ENCODE measurements at places on chromosomes 7 and 10. TPM values are rescaled to one million over a fixed set of nuclear protein-coding genes. Genes with fewer than 3 reads are reported as not detected.

The SDK1 gene
- 2.0 TPM for total RNA-seq

The C10orf62 gene
- total RNA-seq = not detected

The PANK1 gene
- 2.0 TPM for total RNA-seq

The OR13A1 gene
- not detected for total RNA-seq

The IDI2 gene
- total RNA-seq = not detected

The CALML5 gene
- not detected for total RNA-seq

The GNGT1 gene
- total RNA-seq = not detected

The TCAF2 gene
- total RNA-seq = 0.89 TPM

The TMEM106B gene
- 127 TPM for total RNA-seq

The SAMD9L gene
- total RNA-seq = 14.5 TPM

The CDH23 gene
- total RNA-seq = not detected

The PNLIPRP2 gene
- total RNA-seq = not detected

The BICC1 gene
- 13.5 TPM for total RNA-seq

The CNTNAP2 gene
- total RNA-seq = 0.58 TPM

The NOC3L gene
- total RNA-seq = 23.0 TPM

The FAM20C gene
- total RNA-seq = 71.2 TPM

The EEPD1 gene
- 1.2 TPM for total RNA-seq

The PCGF6 gene
- 10.5 TPM for total RNA-seq

The ACSL5 gene
- 1.4 TPM for total RNA-seq

The SRRM3 gene
- total RNA-seq = 4.6 TPM

The VPS37D gene
- 3.7 TPM for total RNA-seq

The POLR2J gene
- 14.4 TPM for total RNA-seq

The ASAH2 gene
- total RNA-seq = 0.71 TPM

The GRM8 gene
- not detected for total RNA-seq

The LEP gene
- not detected for total RNA-seq

The DNAJB6 gene
- 104 TPM for total RNA-seq

The LLCFC1 gene
- not detected for total RNA-seq

The DYDC2 gene
- not detected for total RNA-seq

The OPN1SW gene
- not detected for total RNA-seq

The UPK3B gene
- total RNA-seq = not detected

The PPP1R17 gene
- not detected for total RNA-seq

The ANTXRL gene
- total RNA-seq = not detected

The ADCYAP1R1 gene
- not detected for total RNA-seq

The GCK gene
- total RNA-seq = 2.7 TPM

The ZNF277 gene
- total RNA-seq = 25.5 TPM

The PON3 gene
- not detected for total RNA-seq

The RBP3 gene
- total RNA-seq = under 0.01 TPM

The TET1 gene
- 2.8 TPM for total RNA-seq

The UNCX gene
- total RNA-seq = not detected

The PHYHIPL gene
- total RNA-seq = 2.3 TPM

The GIMAP6 gene
- total RNA-seq = not detected

The TFPI2 gene
- total RNA-seq = 763 TPM

The OR2A5 gene
- total RNA-seq = not detected

The KCND2 gene
- total RNA-seq = 1.4 TPM

The CTAGE4 gene
- 0.71 TPM for total RNA-seq

The PRR15 gene
- 11.0 TPM for total RNA-seq

The FFAR4 gene
- not detected for total RNA-seq

The EBF3 gene
- total RNA-seq = under 0.01 TPM

The PMS2 gene
- 14.5 TPM for total RNA-seq

The NDUFB2 gene
- 203 TPM for total RNA-seq

The ACTL6B gene
- total RNA-seq = not detected

The PPP1R9A gene
- not detected for total RNA-seq

The CACNB2 gene
- 0.35 TPM for total RNA-seq

The SLC35G1 gene
- 3.7 TPM for total RNA-seq

The LRRN3 gene
- 4.1 TPM for total RNA-seq

The PDE6C gene
- not detected for total RNA-seq

The MRLN gene
- not detected for total RNA-seq

The KLLN gene
- total RNA-seq = 0.71 TPM
